ENCODE measurements at places on chromosomes 7 and 10.

- DNase-seq, result peak; percentile 66
These were observed 638.2 kb upstream of the FZD8 start for GRCh38 chr10:36280321-36280741.

- DNase-seq, result peak; percentile 13
These were observed 1.8 kb upstream of the MICALL2 start for GRCh38 chr7:1460821-1461645.

- no peak for DNase-seq
These were observed 806.6 kb upstream of the GHITM start for GRCh38 chr10:83332690-83333089.

DNA sequence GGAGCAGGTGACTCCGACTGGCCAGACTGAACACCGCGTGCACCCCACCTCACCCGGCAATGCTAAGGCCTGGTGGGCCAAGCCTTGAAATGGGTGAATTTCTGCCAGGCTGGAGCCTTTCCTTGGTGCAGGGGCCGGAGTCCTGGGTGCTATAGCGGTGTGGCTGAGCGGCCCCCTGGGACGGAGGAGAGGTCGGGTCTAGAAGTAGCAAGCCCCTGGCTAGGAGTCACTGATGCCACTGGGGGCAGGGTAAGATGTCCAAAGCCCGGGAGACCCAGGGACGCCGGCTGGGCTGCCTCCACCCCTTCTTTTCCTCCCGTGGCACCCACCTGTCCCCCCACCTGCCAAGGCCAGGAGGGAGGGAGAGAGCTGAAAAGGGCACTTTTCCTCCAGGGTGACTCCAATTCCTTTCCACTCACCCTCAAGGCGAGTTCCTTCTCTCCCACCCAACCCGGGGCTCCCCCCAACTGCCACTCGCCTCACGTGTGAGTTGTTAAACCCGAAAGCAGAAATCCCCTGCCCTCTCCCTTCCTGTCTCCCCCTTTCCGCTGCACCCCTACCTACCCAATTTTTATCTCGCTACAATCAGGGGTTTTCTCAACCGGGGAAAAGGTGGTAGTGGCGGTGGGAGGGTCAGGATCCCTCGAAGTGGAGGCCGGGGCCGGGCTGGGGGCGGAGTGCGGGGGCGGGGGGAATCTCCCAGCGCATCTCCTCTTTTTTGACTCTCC, 6.0 kb upstream of the GATA3 start:
- no peak for DNase-seq

- no peak for DNase-seq
These were observed 327.1 kb downstream of the PRPF18 start for GRCh38 chr10:13913897-13914296.

DNA sequence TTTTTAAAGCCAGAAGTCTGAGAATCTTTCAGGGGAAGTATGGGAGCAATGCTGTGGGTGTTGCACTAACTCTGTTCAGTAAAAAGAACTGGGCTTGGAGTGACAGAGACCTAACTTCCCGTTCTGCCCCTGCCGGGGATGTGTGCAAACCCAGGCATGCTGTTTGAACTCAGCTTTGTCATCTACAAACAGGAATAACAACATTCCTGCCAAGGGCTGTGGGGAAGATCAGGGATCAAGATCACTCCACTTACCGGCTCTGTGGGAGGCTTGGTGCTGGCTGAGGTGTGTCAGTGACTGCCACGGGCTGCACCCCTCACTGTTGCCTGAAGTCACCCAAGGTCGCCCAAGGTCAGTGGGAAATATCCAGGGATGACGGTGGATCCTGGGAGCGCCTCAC, 23.1 kb upstream of the DRGX start:
- DNase-seq, result no peak
